A549 treated with AZD2906 at 1 μM for 4 hours (cell line): ENCODE measurements at places on chromosomes 7 and 10. TPM values are rescaled to one million over a fixed set of nuclear protein-coding genes. Genes with fewer than 3 reads are reported as not detected.

AKR1B15 gene
- total RNA-seq, result 24.4 to 37.9 TPM (median 33.8 TPM) in 5 replicates

EPO gene
- 0.09 TPM in 1 of 5 replicates, not detected in the others for total RNA-seq

STEAP4 gene
- total RNA-seq, result 0.01 to 0.02 TPM (median 0.02 TPM) in 4 of 5 replicates, not detected in the other

OR6V1 gene
- total RNA-seq, result not detected in 5 replicates

GPR141 gene
- total RNA-seq, result 0.10 TPM in 1 of 5 replicates, not detected in the others

CPA2 gene
- total RNA-seq, result 0.05 to 0.33 TPM (median 0.11 TPM) in 3 of 5 replicates, not detected in the others

STEAP1B gene
- total RNA-seq, result 0.07 to 0.19 TPM (median 0.12 TPM) in 4 of 5 replicates, not detected in the other

TMEM273 gene
- not detected in 5 replicates for total RNA-seq

HOXA10 gene
- 6.2 to 7.0 TPM (median 6.7 TPM) in 5 replicates for total RNA-seq

DKK1 gene
- total RNA-seq, result 408 to 480 TPM (median 456 TPM) in 5 replicates

MGMT gene
- 5.8 to 8.1 TPM (median 7.2 TPM) in 5 replicates for total RNA-seq

MRLN gene
- not detected in 5 replicates for total RNA-seq

CFAP69 gene
- total RNA-seq, result 1.2 to 2.5 TPM (median 2.0 TPM) in 5 replicates

PRLHR gene
- not detected in 5 replicates for total RNA-seq

CFAP43 gene
- 0.15 to 0.24 TPM (median 0.19 TPM) in 5 replicates for total RNA-seq

IL15RA gene
- total RNA-seq, result 1.8 to 3.2 TPM (median 2.3 TPM) in 5 replicates

SUGCT gene
- 0.64 to 1.4 TPM (median 1.1 TPM) in 5 replicates for total RNA-seq

NUP42 gene
- total RNA-seq, result 21.7 to 29.8 TPM (median 24.4 TPM) in 5 replicates

MYOZ1 gene
- total RNA-seq, result 0.06 TPM in 1 of 5 replicates, not detected in the others

PDCD11 gene
- 35.3 to 40.5 TPM (median 38.3 TPM) in 5 replicates for total RNA-seq

PAX2 gene
- 0.19 to 0.26 TPM (median 0.22 TPM) in 5 replicates for total RNA-seq

NPFFR1 gene
- under 0.01 TPM in 1 of 5 replicates, not detected in the others for total RNA-seq

TAS2R41 gene
- total RNA-seq, result not detected in 5 replicates

GHRHR gene
- 0.10 TPM in 1 of 5 replicates, not detected in the others for total RNA-seq

HPSE2 gene
- total RNA-seq, result not detected in 5 replicates

CLCN1 gene
- total RNA-seq, result 0.02 to 0.08 TPM (median 0.03 TPM) in 4 of 5 replicates, not detected in the other

EMX2 gene
- 0.03 TPM in 1 of 5 replicates, not detected in the others for total RNA-seq

CPVL gene
- 0.15 to 0.53 TPM (median 0.41 TPM) in 5 replicates for total RNA-seq

OR2A5 gene
- total RNA-seq, result not detected in 5 replicates

CALHM3 gene
- total RNA-seq, result 0.23 to 0.52 TPM (median 0.35 TPM) in 5 replicates

LIPK gene
- not detected in 5 replicates for total RNA-seq

SSBP1 gene
- total RNA-seq, result 272 to 326 TPM (median 276 TPM) in 5 replicates

COPG2 gene
- total RNA-seq, result 12.2 to 16.5 TPM (median 12.8 TPM) in 5 replicates

UBE2H gene
- total RNA-seq, result 41.9 to 52.2 TPM (median 48.7 TPM) in 5 replicates

SLC39A12 gene
- total RNA-seq, result not detected in 5 replicates

CDH23 gene
- 1.8 to 3.0 TPM (median 2.7 TPM) in 5 replicates for total RNA-seq

CCDC3 gene
- 1.0 to 1.4 TPM (median 1.2 TPM) in 5 replicates for total RNA-seq

GIMAP6 gene
- total RNA-seq, result not detected in 5 replicates

MYH16 gene
- total RNA-seq, result 0.27 to 0.41 TPM (median 0.34 TPM) in 5 replicates

HYAL4 gene
- 0.05 TPM in 1 of 5 replicates, not detected in the others for total RNA-seq

SPDYE11 gene
- total RNA-seq, result not detected in 5 replicates

BICC1 gene
- total RNA-seq, result 17.0 to 25.8 TPM (median 18.2 TPM) in 5 replicates

ABCA13 gene
- total RNA-seq, result 0.03 to 0.07 TPM (median 0.06 TPM) in 5 replicates

UCN3 gene
- not detected in 5 replicates for total RNA-seq

ANKRD61 gene
- total RNA-seq, result 0.51 to 0.78 TPM (median 0.71 TPM) in 5 replicates

PGAM2 gene
- not detected in 5 replicates for total RNA-seq

TRIM73 gene
- total RNA-seq, result 1.3 to 1.8 TPM (median 1.6 TPM) in 5 replicates

NEURL1 gene
- total RNA-seq, result 0.49 to 0.97 TPM (median 0.55 TPM) in 5 replicates

LRMDA gene
- 3.8 to 4.7 TPM (median 4.1 TPM) in 5 replicates for total RNA-seq

ERLIN1 gene
- total RNA-seq, result 43.8 to 71.1 TPM (median 49.5 TPM) in 5 replicates

EPDR1 gene
- total RNA-seq, result 74.8 to 78.9 TPM (median 76.1 TPM) in 5 replicates

STEAP1 gene
- 15.9 to 18.5 TPM (median 16.9 TPM) in 5 replicates for total RNA-seq

KCNH2 gene
- total RNA-seq, result 4.0 to 5.9 TPM (median 5.4 TPM) in 5 replicates

HSPA14 gene
- total RNA-seq, result 37.8 to 42.4 TPM (median 40.0 TPM) in 5 replicates
